ENCODE measurements at places on chromosomes 7 and 10.

- no peak for DNase-seq
Measured at GRCh38 chr7:83947260-83947659, 247.3 kb downstream of the SEMA3A start.

- no peak for DNase-seq
Measured at GRCh38 chr7:129906700-129907099, 46.1 kb downstream of the UBE2H start.

GRCh38 chr10:95663496-95663895, 7.0 kb upstream of the ALDH18A1 start:
- no peak for DNase-seq

DNA sequence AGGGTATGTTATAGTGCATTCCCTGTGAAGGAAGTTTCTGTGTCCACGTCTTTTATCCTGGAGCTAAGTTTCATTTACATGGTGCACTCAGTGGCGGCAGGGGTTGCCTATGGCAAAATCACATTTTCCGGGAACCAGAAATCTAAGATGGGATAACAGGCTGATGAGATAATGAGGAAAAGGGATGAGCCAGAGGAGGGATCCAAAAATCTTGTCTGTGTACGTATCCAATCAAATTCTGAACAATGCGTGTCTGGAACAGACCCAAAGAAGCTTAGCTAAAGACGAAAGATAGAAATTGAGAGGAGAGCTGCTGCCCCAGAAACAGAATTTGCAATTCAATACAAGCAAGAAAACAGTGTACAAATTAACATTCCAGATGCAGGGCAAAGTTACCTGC, 16.1 kb downstream of the LANCL2 start:
- no peak for DNase-seq

DNA sequence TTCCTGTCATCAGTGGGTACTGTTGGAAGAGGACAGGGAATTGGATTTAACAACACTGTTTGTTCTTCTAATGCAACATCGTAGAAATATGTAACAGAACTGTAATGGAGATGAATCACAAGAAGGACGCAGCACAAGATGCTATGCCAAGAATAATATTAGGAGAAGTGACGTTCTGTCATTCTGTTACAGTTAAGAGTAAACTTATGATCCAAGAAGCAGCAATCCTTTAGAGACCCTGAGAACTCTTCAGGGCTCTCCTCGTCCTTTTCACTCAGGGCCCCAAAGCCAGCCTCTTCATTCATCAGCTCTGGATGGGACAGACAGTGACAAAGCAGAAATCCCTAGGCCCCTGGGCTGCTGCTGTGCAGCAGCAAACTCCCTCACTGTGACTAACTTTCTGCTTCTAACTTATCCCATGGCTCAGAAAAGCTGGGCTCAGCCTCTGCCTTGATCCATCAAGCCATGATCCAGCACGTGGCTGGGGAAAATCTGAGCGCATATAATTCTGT, 8.7 kb upstream of the IL6 start:
- DNase-seq, result no peak

- DNase-seq, result no peak
Measured at GRCh38 chr7:2929321-2930201, 85.5 kb upstream of the GNA12 start.

DNA sequence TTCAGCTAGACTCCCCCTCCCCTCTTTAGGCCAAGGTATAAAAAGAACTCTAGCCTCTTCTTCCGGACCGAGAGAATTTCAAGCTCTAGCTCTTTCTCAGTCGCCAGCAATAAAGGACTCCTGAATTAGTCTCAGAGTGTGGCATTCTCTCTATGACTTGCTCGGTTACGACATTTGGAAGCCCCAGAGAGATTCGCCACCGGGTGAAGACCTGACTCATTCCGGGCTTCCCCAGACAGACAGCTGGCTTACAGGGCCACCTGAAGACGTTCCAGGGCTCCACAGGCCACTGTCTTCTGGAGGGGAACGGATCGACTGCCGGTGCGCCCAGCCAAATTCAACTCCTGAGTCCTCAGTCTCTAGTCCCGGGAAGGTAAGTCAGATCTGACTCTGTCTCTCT, at the start of gene AKR1B15:
Gene AKR1B15, plus strand, starts transcription at position 234 of the 400 bp plus-strand sequence. CDS start 15,510 bp downstream, outside the sequence.
- no peak for DNase-seq

GRCh38 chr7:45220846-45221618, 63.4 kb downstream of the RAMP3 start:
- no peak for DNase-seq

GRCh38 chr7:157830331-157830730, 493.5 kb downstream of the DNAJB6 start:
- DNase-seq, result no peak

- DNase-seq, result no peak
Measured at GRCh38 chr10:48602401-48603135, 2.3 kb downstream of the ARHGAP22 start.

DNA sequence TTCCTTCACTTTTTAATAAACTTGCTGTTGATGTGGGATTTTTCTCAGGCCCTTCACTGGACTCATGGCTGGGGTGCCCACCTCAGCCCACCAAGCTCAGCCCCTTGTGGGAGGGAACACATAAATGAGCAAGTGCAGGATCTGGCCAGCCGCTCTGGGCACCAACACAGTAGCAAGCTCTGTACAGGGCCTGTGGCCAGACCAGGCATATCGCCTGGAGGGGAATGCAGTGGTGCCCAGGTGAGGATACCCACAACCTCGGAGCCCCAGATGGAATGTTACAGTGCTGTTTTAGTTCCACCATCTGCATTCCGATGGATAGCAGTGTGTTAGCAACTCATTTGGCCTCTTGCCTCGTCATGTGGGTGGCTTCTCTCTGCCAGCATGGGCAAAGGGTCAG, 234.6 kb downstream of the PPP1R3A start:
- DNase-seq, result no peak

GRCh38 chr7:51274955-51275354, 41.7 kb downstream of the COBL start:
- DNase-seq, result no peak

DNA sequence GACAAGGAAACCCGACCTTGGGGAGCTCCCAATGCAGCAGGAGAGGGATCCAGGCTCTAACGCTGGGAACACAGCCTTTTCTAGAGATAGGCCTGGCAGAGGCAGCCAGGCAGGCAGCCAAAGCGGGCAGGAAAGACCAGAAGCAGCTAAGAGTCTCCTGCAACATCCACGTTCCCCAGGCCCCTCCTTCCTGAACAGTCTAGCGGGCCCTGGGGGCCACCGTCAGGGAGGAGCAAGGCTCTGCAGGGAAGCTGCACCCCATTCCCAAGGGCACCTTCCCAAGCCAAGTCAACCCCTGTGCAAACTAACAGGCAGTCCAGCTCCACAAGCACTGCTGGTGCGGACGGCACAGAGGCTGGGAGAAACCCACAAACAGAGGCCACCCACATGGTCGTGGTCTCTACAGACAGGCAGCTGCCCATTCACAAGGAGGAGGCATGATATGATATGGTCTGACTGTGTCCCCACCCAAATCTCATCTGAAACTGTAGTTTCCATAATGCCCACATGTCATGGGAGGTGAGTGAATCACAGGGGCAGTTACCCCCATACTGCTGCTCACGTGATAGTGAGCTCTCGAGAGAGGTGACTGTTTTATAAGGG, 115.7 kb downstream of the MAD1L1 start:
- DNase-seq, result peak; percentile 64

DNA sequence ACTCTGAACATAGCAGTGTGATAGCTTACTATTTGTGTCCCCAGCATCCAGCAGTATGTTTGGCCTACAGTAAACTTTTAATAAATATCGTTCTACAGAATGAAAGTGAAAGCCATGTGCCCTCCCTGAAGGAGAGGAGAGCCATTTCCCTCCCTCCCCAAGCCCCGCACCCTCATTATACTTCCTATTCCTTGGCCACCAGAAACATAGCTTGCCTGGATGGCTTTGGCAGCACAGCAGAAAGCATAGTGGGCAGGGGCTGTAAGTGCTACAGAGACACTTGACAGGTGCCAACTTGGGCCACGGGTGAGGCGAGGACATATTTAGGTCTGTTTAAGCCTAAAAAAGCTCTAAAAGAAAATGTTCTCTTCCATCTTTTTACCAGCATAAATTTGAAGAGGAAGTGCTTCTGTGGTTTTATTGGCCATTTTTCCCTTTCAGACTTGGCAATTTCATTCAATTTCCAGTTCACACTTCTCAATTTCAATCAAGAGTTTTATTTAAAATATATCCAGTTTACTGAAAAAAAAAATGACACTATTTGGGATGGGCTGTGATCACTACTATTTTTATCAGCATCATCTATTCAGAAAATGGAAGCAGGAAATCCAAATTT, 12.7 kb downstream of the HHEX start:
- no peak for DNase-seq

- DNase-seq, result no peak
Measured at GRCh38 chr7:147878912-147879661, 711.5 kb upstream of the C7orf33 start.

DNA sequence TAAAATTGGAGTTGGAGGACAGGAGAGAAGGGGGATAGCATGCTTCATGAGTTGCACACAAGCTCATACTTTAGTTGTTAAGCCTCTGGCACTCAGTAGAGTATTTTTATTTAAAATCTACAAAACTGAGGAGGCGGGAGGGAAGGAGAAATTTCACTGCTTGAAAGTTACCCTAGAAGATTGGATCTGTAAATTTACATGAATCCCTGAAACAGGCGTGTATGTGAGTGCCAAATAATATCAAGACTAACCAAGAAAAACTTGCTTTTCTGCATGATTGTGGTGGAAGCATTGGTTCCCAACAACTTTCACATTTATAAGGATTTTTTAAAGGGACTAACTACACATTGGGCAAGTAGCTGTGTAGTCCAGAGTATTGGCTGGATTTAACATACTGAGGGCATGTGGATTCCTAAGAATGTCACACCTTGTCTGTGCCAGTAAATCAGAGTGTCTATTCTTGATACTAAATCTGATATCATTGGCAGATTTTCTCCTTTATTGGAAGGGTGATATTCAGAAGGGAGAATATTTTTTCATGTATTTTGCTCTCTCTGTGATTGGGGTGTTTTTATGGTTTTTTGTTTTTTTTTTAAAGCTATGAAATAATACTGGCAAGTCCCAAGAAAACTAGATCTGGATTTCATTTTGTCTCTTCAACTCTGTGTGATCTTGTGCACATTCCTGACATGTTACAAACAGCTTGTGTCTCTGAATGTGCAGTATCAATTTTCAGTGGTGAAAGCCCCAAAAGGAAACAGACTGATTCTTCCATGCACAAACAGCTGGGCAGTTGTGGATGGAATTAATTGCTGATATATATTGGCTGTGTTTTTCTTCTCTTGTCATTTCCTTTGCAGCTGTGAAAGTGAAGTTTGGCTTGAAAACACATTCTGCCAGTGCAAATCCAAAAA, 67.2 kb downstream of the ADD3 start:
- no peak for DNase-seq

- no peak for DNase-seq
Measured at GRCh38 chr7:19919261-19920095, 146.1 kb upstream of the TMEM196 start.

GRCh38 chr7:115883629-115884028, 146.9 kb downstream of the TFEC start:
- no peak for DNase-seq

DNA sequence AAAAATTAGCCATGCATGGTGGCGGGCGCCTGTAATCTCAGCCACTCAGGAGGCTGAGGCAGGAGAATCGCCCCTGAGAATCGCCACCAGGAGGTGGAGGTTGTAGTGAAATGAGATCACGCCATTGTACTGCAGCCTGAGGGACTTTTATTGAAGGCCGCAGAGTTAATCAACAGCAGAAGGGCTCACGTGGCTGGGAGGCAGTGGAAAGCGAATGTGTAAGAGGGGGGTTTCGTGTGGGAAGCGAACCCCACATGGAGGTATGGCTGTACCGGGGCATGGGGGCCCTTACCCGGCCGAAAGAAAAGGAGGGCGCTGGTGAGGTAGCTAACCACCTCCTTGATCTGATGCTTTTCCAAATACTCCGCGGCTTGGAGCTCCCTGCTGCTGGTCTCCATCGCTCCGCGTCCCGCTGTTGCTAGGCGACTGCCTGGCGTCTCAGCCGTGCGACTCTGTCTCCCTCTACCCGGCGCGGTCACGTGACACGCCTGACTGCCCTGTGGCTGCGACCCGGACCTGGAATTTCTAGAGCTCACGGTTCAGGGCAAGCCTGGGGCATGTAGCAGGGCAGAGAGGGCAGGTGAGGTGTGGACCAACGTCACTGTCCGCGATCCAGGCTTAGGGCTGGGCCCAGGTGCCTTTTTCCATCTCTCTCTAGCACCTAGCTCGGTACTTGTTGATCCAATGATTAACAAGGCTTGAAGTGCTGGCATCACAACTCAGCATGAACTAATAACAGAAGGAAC, at the start of gene EFCAB10:
Gene EFCAB10, minus strand, starts transcription at position 428 of the 746 bp plus-strand sequence. Its CDS starts 30 bp downstream, at position 398.
- DNase-seq, result peak; percentile 75

DNA sequence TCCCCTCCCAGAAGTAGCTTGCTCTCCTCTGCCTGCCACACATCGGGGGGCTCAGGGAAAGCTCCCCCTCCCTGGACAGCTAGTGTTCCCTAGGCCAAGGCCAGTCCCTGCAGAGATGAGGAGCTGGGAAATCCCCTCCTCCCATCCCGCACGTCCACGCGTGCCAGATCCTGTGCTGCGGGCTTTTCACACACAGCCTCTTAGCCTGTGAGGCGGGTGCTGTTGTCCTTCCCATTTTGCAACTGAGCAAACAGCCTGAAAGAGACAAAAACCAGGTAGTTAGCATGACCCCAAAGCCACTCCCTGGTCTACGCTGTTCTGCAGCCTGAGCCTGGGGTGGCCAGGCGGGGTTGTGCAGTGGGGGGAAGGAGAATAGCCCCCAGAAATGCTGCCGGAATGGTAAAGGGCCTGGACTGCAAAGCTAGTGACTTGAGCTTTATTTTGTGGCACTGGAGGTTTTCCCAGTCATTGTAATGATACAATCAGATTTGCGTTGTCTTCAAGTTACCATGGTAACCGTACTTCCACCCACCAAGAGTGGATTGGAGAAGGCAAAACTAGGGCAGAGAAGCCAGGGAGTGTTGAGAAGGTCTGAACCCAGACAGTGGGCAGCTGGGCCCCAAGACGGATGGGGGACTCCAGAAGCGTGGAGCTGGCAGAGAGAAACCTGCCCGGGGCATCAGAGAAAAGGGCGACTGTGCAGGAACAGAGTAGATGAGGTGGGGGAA, 98.6 kb upstream of the KCTD7 start:
- DNase-seq, result peak; percentile 37

GRCh38 chr7:90768301-90768700, 172.2 kb downstream of the CDK14 start:
- no peak for DNase-seq

- no peak for DNase-seq
Measured at GRCh38 chr10:4343091-4343490, 482.9 kb upstream of the AKR1E2 start.

- no peak for DNase-seq
Measured at GRCh38 chr7:119228482-119228881, 1004.0 kb downstream of the ANKRD7 start.

GRCh38 chr10:133104963-133105640, 17.4 kb downstream of the ADGRA1 start:
- no peak for DNase-seq

- no peak for DNase-seq
Measured at GRCh38 chr10:126729314-126729870, 58.9 kb upstream of the C10orf90 start.

GRCh38 chr7:158584407-158584806, 3.2 kb downstream of the PTPRN2 start:
- no peak for DNase-seq

Data from frontal cortex (tissue), 4 donors.